ENCODE measurements at places on chromosomes 5 and 9.

GRCh38 chr5:128121651-128122050, 38.1 kb downstream of the SLC12A2 start:
- no peak for DNase-seq

- DNase-seq, result no peak
Observed at GRCh38 chr9:99778308-99778707, 43.4 kb upstream of the NR4A3 start.

DNA sequence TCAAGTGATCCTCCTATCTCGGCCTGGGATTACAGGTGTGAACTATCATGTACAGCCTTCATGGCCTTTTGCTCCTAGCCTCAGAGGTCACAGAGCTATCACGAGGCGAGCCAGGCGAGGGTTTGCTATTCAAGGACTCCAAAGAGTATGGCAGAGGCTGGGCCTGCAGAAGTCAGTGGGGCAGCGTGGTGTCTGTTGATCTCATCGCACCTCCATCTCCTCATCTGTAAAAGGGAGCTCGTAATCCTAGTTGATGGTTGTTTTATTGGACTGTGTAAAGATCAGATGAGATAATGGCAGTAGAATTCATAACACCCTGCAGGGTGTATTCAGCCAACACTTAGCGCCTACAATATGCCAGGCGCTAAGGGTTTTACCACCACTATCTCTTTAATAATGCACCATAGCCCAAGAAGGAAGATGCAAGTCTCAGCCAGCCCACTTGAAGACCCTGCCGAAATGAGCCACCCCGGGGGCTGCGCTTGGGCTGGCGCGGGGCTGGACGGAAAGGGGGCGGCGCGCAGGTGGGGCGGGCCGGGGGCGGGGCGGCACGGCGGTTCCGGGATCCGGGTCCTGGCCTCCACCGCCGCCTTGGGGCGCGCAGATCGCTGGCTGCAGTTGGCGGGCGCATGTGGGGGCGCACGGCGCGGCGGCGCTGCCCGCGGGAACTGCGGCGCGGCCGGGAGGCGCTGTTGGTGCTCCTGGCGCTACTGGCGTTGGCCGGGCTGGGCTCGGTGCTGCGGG, at the start of gene GALNT12:
TSS of gene GALNT12 (plus strand) at position 601 of the 744 bp plus-strand sequence. CDS start at position 630, 29 bp downstream.
- DNase-seq, result peak; percentile 82

DNA sequence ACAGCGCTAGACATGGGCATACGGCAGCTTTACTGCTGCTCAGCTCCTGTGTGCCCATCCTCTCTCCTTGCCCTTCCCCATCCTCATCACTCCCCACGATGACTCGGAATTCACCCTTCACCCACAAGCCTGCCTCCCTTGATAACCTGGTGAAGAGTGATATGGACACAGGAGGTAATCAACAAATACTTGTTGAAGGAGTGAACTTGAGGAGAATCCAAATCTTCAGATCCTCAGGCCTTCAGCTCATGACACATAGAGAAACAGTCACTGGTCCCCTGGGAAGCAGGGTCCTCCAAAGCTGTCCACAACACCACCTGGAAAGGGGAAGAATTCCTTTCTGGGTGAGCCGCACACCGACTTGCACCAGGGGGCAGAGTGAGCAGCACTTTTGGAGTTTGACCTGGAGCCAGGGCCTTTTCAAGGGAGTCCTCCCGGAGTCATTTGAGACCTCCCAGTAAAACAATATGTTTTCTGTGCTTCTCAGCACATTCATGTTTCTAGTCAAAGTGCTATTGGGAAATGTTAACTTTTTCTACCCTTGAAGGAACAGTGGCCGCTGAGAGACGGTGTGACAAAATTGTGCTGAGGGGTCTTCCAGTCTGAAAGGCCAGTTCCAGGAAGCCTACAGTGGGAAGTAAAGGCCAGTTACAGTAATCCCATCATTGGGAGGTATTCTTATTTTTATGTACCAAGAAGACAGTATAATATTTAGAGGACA, 332.3 kb downstream of the CWC27 start:
- peak; percentile 30 for DNase-seq

All from germinal center (tissue), 1 donor.